Heart left ventricle (tissue), 16 donors: ENCODE measurements at places on chromosomes 12 and 14.

DNA sequence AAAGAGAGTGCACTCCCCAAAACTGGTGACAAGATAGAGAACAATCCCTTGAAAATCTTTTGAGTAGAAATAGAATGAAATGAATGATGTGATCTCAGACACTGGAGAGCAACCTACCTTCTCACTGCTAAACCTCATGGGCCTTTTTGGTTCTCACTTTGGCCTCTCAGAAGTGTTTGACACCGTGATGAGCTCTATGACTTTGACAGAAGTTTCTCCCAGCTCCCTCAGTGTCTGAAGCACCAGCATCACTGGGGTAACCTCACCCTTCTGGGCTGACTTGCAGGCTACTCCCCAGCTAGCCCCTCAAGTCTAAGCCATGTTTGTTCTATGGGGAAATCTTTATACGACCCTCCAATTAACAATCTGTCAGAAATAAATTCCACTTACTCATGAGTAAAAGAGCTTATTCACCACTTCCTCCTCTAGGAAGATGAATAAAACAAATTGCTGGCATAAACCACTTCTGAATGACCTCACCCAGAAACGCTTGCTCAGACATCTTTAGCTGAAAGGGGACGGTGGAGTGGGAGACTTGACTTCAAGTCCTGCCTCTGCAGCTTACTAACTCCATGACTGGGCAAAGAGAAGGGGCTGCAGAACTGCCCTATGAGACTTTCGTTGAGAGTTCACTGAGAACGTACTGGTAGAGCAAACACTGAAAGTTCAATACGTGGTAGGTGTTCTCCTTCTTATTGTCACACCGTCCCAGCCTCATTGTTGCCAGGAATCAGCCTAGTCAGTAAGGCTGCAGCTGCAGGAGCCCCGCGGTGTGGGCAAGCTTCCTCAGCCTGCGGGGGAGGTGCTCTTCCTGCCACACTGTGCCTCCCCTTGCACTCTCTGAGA, 46.5 kb downstream of the ST8SIA1 start:
- DNase-seq = no peak

GRCh38 chr12:119683816-119684215, 15.9 kb downstream of the PRKAB1 start:
- no peak for DNase-seq

DNA sequence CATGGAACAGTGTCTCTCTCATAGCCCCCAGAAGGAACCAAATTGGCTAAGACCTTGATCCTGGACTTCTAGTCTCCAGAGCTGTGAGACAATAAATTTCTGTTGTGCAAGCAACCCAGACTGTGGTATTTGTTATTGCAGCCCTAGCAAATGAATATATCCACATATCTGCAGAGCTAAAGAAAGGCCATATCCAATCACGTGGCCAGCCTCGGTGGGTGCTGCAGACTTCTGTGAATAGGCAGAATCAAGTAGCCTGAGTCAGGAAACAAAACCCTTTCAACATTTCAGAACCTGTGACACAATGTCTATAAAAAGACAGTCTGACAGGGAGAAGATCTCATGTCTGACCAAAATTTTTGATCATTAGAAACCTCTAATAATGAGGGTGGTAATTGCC, 71.0 kb upstream of the CPM start:
- no peak for DNase-seq

DNA sequence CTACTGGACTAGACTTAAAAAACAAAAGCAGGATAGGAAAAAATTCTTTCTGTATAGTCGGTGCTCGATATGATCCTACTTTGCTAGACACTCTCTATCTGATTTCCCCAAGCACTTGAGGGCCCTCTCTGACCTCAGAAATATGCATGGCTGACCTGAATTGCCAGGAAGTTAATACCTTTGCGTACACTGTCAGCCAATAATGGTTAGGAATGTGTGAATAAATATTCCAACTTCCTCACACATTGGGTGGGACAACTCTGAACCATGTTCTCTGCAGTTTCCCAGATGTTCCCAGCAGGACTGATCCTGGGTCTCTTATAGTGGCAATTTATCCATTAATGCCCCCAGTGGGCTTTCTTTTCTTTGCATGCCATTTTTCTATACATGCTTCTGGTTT, 20.5 kb upstream of the RPL10L start:
- no peak for DNase-seq

GRCh38 chr12:103556890-103557627, 30.0 kb upstream of the STAB2 start:
- no peak for DNase-seq

GRCh38 chr14:53464376-53464775, 311.3 kb upstream of the DDHD1 start:
- DNase-seq = no peak

- DNase-seq = no peak
Measured at GRCh38 chr14:78446807-78447206, 276.6 kb downstream of the NRXN3 start.

DNA sequence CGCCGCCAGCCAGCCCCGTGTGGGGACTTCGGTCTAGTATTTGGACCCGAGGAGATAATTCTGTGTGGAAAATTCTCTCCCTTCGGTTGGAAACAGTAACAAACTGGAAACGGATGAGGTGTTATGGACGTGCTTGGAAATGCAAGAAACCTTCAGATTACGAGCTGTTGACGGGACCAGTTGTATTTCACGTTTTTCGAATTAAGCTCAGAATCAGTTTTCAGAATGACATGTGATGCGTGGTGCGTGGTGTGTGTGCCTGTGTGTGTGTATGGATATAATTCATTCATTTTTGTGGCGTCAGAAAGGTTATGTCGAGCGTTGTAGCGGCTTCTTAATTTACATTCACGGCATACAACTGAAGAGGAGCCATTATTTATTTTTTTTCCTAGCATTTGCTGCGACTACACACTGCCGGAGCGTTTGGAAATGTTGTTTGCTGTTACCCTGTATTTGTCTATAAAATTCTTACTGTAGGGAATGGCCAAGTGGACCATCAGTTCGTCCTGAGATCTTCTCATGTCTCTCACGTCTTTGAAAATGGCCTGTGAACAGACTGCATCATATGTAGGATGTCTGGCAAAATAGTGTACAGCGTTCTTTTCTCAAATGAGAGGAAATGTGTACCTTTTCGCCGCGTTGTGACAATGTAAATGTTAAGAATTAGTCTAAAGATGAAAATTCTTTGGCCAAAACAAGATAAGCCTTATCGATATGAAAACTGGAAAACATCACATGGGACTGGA, 1.3 kb downstream of the TRAF3 start:
- no peak for DNase-seq

- no peak for DNase-seq
Measured at GRCh38 chr12:66058554-66058953, 72.0 kb downstream of the LLPH start.

- no peak for DNase-seq
Measured at GRCh38 chr12:12620730-12621315, 9.1 kb downstream of the CREBL2 start.

DNA sequence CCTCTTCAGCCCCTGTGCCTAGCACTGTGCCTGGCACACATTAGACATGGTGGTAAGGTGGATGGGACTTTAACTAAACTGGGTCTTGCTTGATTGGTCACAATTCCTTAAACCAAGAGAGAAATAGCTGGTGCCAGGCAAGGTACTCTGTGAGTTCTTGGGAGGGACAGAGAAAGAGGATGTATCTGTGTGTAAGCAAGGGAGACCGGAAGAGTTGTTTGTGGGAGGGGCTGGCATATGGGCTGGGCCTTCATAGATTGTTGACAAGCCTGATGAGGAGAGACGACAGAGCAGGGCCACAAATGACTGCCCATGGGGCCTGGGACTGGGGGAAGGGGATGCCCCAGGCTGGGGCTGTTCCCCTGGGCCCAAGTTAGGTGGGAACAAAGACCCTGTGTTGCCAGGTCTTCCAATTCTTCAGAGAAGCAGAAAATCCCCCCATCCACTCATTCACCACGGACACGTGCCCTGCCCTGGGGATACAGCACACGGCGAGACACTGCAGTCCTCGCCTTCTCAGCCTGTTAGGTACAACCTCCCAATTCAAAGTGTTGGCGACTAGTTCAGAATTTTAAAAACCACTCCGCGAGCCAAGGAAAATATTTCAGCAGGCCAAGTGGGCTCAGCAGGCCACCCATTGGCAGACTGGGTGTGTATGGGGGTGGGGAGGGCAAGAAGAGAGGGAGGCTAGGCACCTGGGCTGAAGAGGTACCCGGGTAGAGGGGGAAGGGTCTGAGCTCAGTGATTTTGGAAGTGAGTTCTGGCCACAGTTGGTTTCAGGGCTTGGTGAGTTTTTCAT, 11.4 kb upstream of the CYP46A1 start:
- no peak for DNase-seq

DNA sequence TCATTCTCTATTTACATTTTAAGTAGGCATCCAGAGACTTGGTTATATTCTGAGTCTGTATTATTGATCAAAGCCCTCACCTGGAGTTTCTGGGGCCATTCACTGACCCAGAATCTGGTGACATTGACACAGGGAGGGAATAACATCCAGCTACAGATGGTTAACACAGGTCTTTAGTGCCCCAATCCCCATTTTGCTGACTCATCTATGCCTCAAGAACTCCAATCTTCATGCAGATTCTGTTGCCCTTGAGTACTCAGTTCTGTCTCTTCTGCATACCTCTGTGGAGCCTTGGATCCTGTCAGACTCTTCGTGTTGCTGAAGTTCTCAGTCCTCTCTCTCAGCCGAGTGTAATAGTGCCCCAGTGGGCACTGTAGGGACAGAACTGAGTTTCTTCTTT, 208.9 kb downstream of the RGS6 start:
- no peak for DNase-seq

- DNase-seq = no peak
Measured at GRCh38 chr14:35083530-35084150, 37.6 kb downstream of the FAM177A1 start.

- DNase-seq = no peak
Measured at GRCh38 chr12:27133022-27133590, 50.7 kb upstream of the C12orf71 start.

- DNase-seq = no peak
Measured at GRCh38 chr12:113643177-113643974, 171.7 kb upstream of the LHX5 start.

- no peak for DNase-seq
Measured at GRCh38 chr14:88137327-88137726, 132.4 kb downstream of the GPR65 start.

- DNase-seq = no peak
Measured at GRCh38 chr14:22500525-22500924, 88.5 kb downstream of the DAD1 start.
